NCI-H1048 (cell line): ENCODE measurements at places on chromosomes 3 and 15.

GRCh38 chr3:171001957-171002694 is 24.4 kb downstream of the SLC2A2 start:
- no peak for DNase-seq

DNA sequence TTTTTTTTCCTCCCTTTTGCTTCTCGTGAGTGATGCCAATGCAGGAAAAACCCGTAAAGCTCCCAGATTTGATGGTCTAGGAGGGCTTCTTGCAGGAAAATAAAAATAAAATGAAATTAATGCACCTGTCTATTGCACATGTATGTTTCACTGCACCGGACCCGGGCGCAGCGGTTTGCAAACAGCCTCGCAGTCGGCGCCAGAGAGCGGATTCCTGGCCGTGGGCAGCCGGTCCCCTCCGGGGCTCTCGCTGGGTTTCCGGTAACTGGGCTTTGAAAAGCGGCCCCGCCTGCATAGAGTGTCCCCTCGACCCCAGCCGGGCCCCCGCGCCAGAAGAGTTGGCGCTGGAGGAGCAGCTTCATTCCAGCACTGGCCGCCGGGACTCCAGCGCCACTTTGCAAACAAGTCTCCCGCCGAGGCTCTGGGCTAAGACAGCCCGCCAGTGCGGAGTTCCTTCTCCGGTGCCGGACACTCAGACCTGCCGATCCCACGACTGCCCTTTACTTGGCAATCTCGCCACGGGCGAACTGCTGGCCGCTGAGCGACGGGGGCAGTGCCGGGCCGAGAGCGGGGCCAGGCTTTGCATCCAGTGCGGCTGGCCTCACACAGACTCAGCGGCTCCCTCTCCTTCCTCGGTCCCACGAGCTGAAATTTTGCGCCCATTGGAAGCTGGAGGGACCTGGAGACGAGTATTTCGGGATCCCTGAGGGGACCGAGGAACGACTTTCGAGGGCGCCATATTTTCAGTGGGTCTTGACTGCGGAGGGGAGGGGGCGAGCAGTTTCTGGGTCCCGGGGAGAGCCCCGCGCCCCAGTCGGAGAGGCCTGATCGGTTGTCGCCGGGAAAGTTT is 225.9 kb upstream of the C2CD4B start:
- no peak for DNase-seq

GRCh38 chr15:94844538-94845389 is 613.4 kb downstream of the MCTP2 start:
- no peak for DNase-seq

DNA sequence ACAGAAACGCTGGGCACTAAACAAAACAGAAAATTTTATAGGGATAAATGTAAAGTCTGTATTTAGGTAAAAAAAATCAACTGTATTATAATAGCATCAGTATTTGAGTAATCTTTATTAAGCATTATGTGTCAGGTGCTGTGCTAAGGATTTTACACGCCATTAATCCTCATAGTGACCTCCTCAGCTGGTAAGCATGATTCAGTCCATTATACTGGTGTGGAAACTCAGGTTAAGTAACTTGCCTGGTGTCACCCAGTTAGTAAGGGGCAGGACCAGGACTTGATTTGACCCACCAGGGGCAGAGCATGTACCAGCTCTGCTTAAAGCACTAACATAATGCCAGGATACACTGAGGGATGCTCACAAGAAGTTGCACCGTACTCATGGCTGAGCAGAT is 4.8 kb downstream of the MYO5C start:
- DNase-seq: no peak

GRCh38 chr15:79397269-79397910 is 34.7 kb upstream of the MINAR1 start:
- no peak for DNase-seq

GRCh38 chr3:10722911-10723310 is 93.1 kb upstream of the SLC6A11 start:
- DNase-seq: no peak

DNA sequence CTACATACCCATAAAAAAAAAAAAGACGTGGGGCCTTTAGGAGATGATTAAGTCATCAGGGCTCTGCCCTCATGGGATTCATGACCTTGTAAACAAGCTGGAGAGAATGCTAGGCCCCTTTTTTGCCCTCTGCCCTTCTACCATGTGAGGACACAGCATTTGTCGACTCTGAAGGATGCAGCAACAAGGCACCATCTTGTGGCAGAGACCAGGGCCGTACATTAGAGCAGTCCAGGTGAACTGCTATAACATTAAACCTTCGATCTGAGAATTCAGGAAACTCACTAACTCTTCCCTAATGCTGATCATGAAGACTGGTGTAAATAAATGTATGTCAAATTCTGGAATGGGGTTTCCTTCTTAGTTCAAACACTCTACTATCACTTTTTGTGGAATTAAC is 30.7 kb upstream of the SIAH2 start:
- DNase-seq: no peak

GRCh38 chr3:8660175-8661118 is 15.8 kb upstream of the SSUH2 start:
- no peak for DNase-seq
